ENCODE measurements at places on chromosomes 1 and 21.
A peak's percentile ranks its signal among the peaks of the same experiment; 100 is the strongest.

DNA sequence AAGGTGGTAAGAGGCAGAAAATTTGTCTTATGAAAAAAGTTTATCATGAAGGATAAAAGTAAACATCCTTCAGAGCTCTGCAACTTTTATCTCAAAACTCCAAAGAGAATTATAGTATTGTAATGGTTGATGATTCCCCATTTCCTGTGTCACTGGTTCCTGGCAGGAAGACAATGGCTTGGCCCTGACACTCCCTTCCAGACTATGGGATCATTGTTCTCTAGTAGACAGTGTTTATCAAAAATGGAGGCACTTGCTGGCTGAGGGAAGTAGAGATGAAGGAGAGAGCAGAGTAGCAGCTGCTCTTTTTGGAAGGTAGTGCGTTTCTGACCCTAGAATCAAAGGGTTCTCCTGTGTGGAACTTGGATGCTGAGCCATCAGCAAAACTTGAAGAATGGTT, 145.9 kb upstream of the ATP1B1 start:
- DNase-seq: peak; percentile 94

GRCh38 chr1:23062271-23062670, 43.0 kb downstream of the KDM1A start:
- no peak for DNase-seq

DNA sequence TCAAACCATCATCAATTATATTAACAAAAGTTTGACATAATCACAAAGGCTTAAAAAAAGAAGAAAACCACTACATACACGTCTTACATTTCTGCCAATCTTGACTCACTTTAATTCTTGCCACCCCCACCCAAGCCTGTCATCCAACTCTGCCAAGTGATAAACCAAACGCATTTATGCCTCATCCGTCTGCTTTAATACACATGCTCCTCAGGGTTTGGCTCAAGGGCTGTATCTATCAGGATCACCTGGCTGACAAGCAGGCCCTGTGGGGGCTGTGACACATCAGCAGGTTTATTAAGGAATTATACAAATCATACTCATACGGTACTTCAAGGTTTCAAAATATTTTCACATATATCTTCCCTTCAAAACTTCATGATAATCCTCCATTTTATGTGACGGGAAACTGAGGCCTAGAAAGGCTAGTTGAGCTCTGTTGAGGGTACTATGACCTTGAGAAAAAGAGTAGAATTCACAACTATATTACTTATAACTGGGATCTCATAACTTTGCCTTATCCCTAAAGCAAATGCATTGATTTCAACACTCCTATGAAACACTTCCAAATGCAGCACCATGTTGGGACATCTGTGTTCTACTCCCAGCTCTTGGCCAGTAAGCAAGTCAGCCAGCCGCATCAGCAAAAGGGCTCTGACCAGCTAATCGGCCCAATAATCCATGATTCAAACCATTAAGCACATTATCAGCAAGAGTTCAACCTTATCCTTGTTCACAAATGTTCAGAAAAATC, 8.7 kb downstream of the SORT1 start:
- DNase-seq: no peak

GRCh38 chr1:21633141-21633755, 35.9 kb downstream of the RAP1GAP start:
- no peak for DNase-seq

DNA sequence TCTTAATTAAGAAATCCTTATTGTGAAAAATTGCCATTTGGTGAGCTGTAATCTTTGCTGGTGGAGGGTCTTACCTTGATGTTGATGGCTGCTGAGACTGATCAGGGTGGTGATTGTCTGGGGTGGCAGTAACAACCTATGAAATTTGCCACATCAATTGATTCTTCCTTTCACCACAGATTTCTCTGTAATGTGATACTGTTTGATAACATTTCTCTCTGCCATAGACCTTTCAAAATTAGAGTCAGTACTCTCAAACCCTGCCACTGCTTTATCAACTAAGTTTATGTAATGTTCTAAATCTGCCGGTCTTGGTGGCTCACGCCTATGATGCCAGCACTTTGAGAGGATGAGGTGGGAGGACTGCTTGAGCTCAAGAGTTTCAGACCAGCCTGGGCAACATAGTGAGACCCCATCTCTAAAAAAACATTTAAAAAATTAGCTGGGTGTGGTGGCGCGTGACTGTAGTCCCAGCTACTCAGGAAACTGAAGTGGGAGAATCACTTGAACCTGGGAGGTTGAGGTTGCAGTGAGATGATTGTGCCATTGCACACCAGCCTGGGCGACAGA, 5.0 kb downstream of the KPNA6 start:
- DNase-seq: no peak

DNA sequence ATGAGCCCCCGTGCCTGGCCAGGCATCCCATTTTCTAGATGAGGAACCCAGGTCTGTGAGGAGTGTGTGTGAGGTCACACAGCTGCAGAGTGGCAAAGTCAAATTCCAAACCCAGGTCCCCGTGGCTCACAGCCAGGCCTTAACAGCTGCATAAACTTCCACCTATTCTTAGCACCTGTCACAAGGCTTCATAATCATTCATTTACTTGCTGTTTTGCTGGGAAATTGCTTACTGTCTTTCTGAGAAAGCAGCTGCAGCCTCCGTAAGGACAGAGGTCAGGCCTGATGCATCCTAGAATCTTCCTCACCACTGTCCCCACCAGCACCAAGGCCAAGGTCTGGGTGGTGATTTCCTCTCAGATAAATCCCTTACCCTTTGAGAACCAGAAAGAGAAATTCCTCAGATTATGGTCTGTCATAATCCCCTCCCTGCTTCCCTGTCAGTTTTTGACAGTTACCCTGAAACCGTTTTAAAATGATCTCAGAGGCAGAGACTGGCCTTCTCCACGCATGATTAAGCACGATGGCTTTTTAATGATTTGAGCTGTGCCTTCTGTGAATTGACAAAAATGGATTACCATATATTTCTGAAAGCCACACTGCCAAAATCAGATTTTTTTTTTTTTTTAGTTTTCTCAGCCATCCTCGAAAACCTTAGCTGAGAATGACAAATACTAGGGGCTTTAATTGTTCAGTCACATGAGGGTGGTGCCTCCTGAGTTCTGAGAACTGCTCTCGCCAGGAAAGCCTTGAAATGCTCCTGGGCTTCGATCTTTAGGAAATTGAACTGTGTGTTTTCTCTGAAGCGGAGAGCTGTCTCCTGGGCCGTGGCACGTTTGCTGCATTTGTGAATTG, 70.0 kb upstream of the SELENON start:
- DNase-seq: no peak

GRCh38 chr1:189939967-189940366, 537.7 kb downstream of the BRINP3 start:
- DNase-seq: peak; percentile 2

DNA sequence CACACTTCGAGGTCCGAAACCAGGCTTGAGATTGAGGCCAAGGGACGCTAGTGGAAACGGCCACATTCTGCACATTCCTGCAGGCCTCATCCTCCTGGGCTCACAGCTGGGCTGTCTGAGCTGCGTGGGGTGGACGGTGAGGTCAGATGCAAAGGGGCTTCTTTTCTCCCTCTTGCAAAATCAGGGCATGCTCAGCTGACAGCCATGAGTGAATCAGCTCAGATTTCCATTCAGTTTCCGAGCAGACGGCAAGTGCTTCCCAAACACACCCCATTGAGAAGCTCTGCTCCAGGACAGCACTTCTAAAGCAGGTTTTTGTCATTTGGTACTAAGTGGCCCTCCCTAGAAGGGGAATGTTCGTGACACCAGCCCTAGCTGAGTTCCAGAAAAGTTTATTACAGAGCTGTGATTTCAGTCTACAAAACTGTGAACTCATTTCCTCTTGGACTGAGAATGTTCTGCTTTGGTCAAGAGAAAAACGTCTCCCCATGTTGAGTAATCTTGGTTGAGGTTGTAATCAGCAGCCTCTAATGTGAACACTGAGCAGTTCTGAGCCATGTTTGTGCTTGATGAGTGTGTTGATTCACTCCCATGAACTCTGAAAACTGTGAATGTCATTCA, 10.0 kb downstream of the PDPN start:
- peak; percentile 46 for DNase-seq
